ENCODE measurements at places on chromosomes 7 and 10. TPM values are rescaled to one million over a fixed set of nuclear protein-coding genes. Genes with fewer than 3 reads are reported as not detected.

GRCh38 chr10:63164166-63164623 lies 31.1 kb downstream of the NRBF2 start:
- H3K4me3 ChIP-seq = no peak overlapping the region
- peaks cover under 1% of the 10 kb centered on the region for H3K36me3 ChIP-seq
- peaks cover 10% of the 10 kb centered on the region for H3K4me1 ChIP-seq
- no peak for DNase-seq
- peak overlapping the region; percentile 31 for H3K27ac ChIP-seq

- H3K27me3 ChIP-seq = no peaks in the 10 kb centered on the region
- no peaks in the 10 kb centered on the region for H3K36me3 ChIP-seq
- H3K27ac ChIP-seq = no peak overlapping the region
Measured at GRCh38 chr10:34449836-34450235, 365.3 kb downstream of the PARD3 start.

NPSR1 gene
- not detected for total RNA-seq

FGFBP3 gene
- 10.2 TPM for total RNA-seq

C10orf62 gene
- not detected for total RNA-seq

GRCh38 chr7:94406696-94407095 lies 12.0 kb downstream of the COL1A2 start:
- no peak for DNase-seq
- no peak overlapping the region for H3K27ac ChIP-seq
- no peak overlapping the region for H3K4me3 ChIP-seq

- H3K4me1 ChIP-seq = no peaks in the 10 kb centered on the region
- no peak for DNase-seq
Measured at GRCh38 chr10:84543948-84544347, 215.6 kb downstream of the CCSER2 start.

GRCh38 chr10:58373442-58373827 lies 11.8 kb upstream of the TFAM start:
- H3K4me1 ChIP-seq = no peaks in the 10 kb centered on the region
- DNase-seq = no peak
- H3K4me3 ChIP-seq = no peak overlapping the region
- H3K36me3 ChIP-seq = no peaks in the 10 kb centered on the region

GRCh38 chr7:138429577-138430250 lies 30.3 kb upstream of the TRIM24 start:
- no peak for DNase-seq
- H3K27me3 ChIP-seq = no peaks in the 10 kb centered on the region
- peaks cover 32% of the 10 kb centered on the region for H3K36me3 ChIP-seq
- no peak overlapping the region for H3K27ac ChIP-seq
- no peak overlapping the region for H3K4me3 ChIP-seq

Data from naive thymus-derived CD8-positive, alpha-beta T cell (primary cell).